ENCODE measurements at places on chromosomes 5 and 9. TPM values are rescaled to one million over a fixed set of nuclear protein-coding genes. Genes with fewer than 3 reads are reported as not detected.

Gene CDC25C
- not detected for total RNA-seq

Gene STPG3
- not detected for total RNA-seq

Gene VLDLR
- total RNA-seq: 13.6 TPM

- no peaks in the 10 kb centered on the region for H3K27me3 ChIP-seq
- no peak overlapping the region for H3K4me3 ChIP-seq
- H3K4me1 ChIP-seq: peaks cover 46% of the 10 kb centered on the region
- H3K36me3 ChIP-seq: no peaks in the 10 kb centered on the region
- no peak for DNase-seq
These were observed 101.2 kb downstream of the AOPEP start for GRCh38 chr9:94827584-94828304.

DNA sequence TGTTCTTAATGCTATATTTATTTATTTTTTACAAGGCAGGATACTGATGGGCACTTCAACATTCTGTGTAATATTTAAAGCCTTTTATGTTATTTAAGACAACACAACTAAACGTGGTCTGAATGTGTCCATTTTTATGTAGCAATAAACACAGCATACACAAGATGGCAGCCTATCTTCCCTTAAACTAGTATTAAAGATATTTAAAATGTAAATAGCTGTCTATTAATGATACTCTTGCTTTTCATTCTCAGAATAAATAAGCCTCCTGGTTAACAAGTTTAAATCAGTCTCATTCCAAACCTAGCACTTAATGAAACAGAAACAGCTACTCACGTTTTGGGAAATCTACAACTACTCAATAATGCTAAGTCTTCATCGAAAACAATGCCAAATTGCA lies 315.7 kb downstream of the MCTP1 start:
- no peak for DNase-seq
- no peak overlapping the region for H3K4me3 ChIP-seq
- no peak overlapping the region for H3K27ac ChIP-seq

DNA sequence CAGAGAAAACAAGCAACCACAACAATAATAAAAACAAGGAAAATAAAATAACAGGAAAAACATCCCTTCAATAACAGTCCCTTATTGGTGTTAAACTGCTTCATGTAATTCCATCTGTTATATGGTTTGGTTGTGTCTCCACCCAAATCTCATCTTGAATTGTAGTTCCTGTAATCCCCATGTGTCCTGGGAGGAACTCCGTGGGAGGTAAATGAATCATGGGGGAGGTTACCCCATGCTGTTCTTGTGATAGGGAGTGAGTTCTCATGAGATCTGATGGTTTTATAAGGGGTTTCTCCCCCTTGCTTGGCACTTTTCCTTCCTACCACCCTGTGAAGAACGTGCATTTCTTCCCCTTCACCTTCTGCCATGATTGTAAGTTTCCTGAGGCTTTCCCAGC lies 369.8 kb downstream of the TMEM232 start:
- no peaks in the 10 kb centered on the region for H3K4me1 ChIP-seq
- no peak overlapping the region for H3K4me3 ChIP-seq
- H3K27me3 ChIP-seq: no peaks in the 10 kb centered on the region

- H3K27ac ChIP-seq: no peak overlapping the region
- no peak for DNase-seq
- H3K36me3 ChIP-seq: no peaks in the 10 kb centered on the region
- no peaks in the 10 kb centered on the region for H3K27me3 ChIP-seq
- no peak overlapping the region for H3K4me3 ChIP-seq
These were observed 399.6 kb upstream of the TUSC1 start for GRCh38 chr9:26077860-26078259.

- no peaks in the 10 kb centered on the region for H3K27me3 ChIP-seq
- no peak overlapping the region for H3K27ac ChIP-seq
- DNase-seq: no peak
- no peaks in the 10 kb centered on the region for H3K4me1 ChIP-seq
These were observed 209.3 kb downstream of the ROR2 start for GRCh38 chr9:91740701-91741100.

Gene CCL21
- total RNA-seq: 1.9 TPM

DNA sequence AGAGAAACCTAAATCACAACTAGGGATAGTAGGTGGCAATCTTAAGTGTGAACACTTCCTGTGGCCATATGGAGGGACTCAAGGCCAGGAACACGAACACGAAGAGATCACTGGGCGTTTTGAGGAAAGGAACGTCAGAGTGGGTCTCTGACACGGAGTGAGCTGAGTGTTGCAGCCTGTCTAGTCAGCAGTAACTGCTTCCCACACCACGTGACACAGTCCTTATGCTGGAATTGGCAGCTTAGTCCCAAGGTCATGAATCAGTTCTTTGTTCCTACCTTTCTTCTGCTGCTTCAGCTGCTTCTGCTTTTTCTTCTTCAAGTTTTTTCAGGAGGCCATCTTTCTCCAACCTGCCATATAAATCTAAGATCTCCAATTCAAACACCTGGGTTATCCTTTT lies 18.2 kb downstream of the SPACA9 start:
- no peaks in the 10 kb centered on the region for H3K27me3 ChIP-seq
- H3K4me1 ChIP-seq: no peaks in the 10 kb centered on the region
- H3K36me3 ChIP-seq: peaks cover 80% of the 10 kb centered on the region
- no peak overlapping the region for H3K4me3 ChIP-seq
- H3K27ac ChIP-seq: no peak overlapping the region

Gene ERAP2
- total RNA-seq: 2.9 TPM

- H3K27me3 ChIP-seq: no peaks in the 10 kb centered on the region
- H3K4me3 ChIP-seq: no peak overlapping the region
- no peak for DNase-seq
- H3K36me3 ChIP-seq: no peaks in the 10 kb centered on the region
- no peak overlapping the region for H3K27ac ChIP-seq
- no peaks in the 10 kb centered on the region for H3K4me1 ChIP-seq
These were observed 44.1 kb upstream of the MROH2B start for GRCh38 chr5:41115281-41115680.

DNA sequence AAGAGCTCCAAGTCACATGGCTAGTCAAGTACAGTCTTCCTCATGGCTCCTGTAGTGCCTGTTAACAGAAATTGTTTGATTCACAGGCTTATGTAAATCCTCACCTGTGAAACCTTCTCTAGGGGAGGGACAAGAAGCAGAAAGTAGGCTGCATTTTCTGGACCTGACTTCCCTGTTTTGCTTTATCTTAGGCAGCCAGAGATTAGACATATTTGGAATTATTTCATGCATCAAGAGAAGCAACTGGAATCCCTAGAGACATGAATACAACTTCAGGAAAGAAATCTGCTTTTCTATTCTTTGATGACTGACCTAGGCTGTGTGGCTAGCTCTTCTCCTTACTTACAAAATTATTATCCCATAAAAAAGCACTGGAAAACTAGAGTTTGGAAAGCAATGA lies 52.3 kb downstream of the CAST start:
- no peak for DNase-seq
- peaks cover 85% of the 10 kb centered on the region for H3K4me1 ChIP-seq
- no peaks in the 10 kb centered on the region for H3K36me3 ChIP-seq
- peak overlapping the region; percentile 99 for H3K27ac ChIP-seq
- H3K4me3 ChIP-seq: no peak overlapping the region

DNA sequence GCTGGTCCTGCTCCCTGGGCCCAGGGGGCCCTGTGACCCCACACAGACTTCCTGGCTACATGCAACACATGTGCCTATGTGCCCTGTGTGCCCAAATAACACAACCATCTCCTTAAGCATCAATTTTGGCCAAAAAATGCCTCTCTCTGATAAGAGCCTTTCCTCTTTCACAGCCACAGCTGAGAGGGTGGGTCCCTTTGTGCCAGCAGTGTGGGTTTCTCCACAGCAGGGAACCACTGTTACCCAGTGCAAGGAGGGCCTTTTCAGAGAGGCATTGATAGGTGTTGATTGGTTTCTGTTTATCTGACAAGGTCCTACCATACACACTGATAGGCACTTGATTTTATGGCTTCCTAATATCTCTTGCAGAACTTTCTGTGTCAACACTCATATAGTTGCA lies 42.7 kb downstream of the SYK start:
- H3K27ac ChIP-seq: no peak overlapping the region
- no peak overlapping the region for H3K4me3 ChIP-seq
- H3K4me1 ChIP-seq: peaks cover 12% of the 10 kb centered on the region

DNA sequence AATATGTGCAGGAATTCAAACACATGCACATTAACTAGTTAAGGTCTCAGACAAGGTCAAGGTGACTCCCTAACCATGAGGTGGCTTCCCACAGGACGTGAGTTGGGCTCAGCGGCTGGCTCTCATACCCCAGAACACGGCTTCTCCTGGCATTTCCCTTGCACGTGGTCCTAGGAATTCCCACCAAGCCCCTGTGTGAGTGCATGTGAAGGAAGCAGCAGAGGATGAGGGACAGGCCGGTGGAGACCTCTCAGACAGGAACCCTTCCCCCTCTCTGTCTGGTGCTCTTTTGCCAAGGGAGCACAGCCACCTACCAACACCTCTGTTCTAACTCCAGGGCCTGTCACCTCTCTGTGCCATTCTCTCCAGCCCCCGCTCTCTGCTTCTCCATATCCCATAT lies 271.0 kb downstream of the FSTL4 start:
- H3K27ac ChIP-seq: no peak overlapping the region
- no peaks in the 10 kb centered on the region for H3K4me1 ChIP-seq
- no peaks in the 10 kb centered on the region for H3K36me3 ChIP-seq
- no peak overlapping the region for H3K4me3 ChIP-seq
- DNase-seq: no peak

GRCh38 chr9:115882911-115883310 lies 270.7 kb upstream of the PAPPA start:
- H3K4me3 ChIP-seq: no peak overlapping the region
- H3K36me3 ChIP-seq: no peaks in the 10 kb centered on the region

- no peak for DNase-seq
- no peaks in the 10 kb centered on the region for H3K4me1 ChIP-seq
- H3K27ac ChIP-seq: no peak overlapping the region
- H3K36me3 ChIP-seq: no peaks in the 10 kb centered on the region
These were observed 38.5 kb downstream of the FAM219A start for GRCh38 chr9:34419716-34420504.

DNA sequence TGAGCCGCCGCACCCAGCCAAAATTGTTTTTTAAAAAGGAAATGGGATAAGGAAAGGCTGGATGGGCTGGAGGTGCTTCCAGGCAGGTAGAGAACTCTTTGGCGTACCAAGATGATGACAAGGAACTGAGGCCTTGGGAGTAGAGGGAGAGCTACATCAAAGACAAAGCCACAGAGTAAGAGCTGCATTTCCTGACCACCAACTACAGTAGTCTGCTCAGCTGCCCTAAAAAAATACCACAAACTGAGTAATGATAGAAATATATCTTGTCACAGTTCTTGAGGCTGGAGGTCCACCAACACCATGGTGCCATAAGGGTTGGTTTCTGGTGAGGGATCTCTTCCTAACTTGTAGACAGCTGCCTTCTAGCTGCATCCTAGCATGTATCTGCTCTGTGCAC lies 8.2 kb downstream of the OR1K1 start:
- H3K36me3 ChIP-seq: no peaks in the 10 kb centered on the region
- H3K27me3 ChIP-seq: no peaks in the 10 kb centered on the region
- no peaks in the 10 kb centered on the region for H3K4me1 ChIP-seq
- no peak for DNase-seq

Gene GFPT2
- 5.5 TPM for total RNA-seq

Gene KCNIP1
- not detected for total RNA-seq

Gene MAMDC4
- 2.3 TPM for total RNA-seq

Gene ZBED3
- total RNA-seq: 0.87 TPM

DNA sequence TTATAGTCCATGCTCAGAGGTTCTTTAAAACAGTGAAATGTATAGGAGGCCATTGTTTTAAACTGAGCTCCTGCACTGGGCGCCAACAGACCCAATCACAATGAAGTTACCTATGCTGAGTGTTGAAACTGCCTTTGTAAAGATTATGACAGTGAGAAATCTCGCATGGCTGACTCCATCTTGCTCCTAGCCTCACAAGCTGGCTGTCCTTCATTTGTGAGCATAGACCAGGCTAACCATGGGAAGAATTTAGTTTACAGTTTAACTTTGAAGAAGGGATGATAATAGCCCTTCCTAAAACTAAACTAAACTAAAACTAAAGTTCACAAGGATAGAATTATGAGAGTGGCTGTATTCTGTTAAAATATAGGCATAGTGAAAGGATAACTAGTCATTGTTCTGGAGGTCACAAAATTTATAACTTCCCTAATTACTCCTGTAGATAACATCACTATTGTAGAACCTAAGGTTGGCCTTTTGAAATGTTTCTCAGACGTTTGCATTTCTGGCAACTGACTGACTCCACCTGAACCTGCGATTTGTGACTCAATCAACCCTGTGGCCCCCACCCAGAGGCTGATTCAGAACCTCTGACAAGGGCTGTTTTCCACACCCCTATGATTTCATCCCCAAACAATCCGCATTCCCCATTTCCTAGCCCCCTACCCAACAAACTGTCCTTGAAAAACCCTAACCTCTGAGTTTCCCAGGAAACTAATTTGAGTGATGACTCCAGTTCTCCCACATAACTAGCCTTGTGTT lies 59.1 kb downstream of the HMHB1 start:
- peaks cover 16% of the 10 kb centered on the region for H3K4me1 ChIP-seq
- H3K27me3 ChIP-seq: no peaks in the 10 kb centered on the region
- no peak for DNase-seq
- H3K36me3 ChIP-seq: no peaks in the 10 kb centered on the region

DNA sequence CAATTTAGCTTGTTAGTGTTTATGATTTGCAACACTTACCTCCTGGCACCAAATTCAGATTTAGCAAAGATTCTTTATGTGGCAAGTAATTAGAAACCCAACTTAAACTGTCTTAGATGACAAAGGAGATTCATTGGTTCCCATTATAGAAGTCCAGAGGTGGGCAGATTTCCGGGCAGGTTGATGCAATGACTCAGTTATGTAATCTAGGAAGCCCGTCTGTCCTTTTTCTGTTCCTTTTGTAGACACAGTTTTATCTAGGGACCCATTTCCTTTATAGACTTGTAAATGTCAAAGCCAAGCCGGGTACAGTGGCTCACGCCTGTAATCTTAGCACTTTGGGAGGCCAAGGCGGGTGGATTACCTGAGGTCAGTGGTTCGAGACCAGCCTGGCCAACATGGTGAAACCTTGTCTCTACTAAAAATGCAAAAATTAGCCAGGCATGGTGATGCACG lies 20.3 kb upstream of the ANKRD33B start:
- no peaks in the 10 kb centered on the region for H3K36me3 ChIP-seq
- no peak for DNase-seq
- H3K27ac ChIP-seq: no peak overlapping the region

DNA sequence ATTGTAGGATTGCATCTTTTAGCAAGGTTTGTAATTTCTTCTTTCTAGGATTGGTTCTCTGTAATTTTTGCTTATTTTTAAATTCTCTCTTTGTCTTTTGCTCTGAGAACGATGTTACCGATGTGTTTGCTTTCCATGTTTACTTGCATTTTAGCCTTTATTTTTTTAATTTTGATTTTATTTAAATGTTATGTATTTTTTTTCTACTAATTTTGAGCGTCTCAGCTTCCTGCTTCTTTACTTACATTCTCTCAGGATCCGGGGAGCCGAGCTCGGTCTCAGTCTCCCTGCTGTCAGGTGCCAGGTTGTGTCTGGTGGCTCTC lies 20.9 kb downstream of the ANXA2R start:
- H3K27me3 ChIP-seq: peaks cover 9% of the 10 kb centered on the region
- peaks cover 6% of the 10 kb centered on the region for H3K4me1 ChIP-seq
- H3K4me3 ChIP-seq: peak overlapping the region; percentile 74
- peak overlapping the region; percentile 98 for H3K27ac ChIP-seq

- no peaks in the 10 kb centered on the region for H3K4me1 ChIP-seq
- H3K27ac ChIP-seq: no peak overlapping the region
- DNase-seq: no peak
- H3K4me3 ChIP-seq: no peak overlapping the region
- no peaks in the 10 kb centered on the region for H3K36me3 ChIP-seq
These were observed 58.1 kb downstream of the OXCT1 start for GRCh38 chr5:41812156-41812555.

- H3K4me1 ChIP-seq: no peaks in the 10 kb centered on the region
- H3K27ac ChIP-seq: no peak overlapping the region
- peak; percentile 41 for DNase-seq
- no peaks in the 10 kb centered on the region for H3K36me3 ChIP-seq
- no peaks in the 10 kb centered on the region for H3K27me3 ChIP-seq
These were observed 20.1 kb downstream of the MINAR2 start for GRCh38 chr5:129767927-129768380.

Measured in gastrocnemius medialis (tissue), 4 donors.